GM06990 (cell line): ENCODE measurements at places on chromosomes 6 and 20.
A peak's percentile ranks its signal among the peaks of the same experiment; 100 is the strongest.

- no peak for DNase-seq
Observed at GRCh38 chr20:38854654-38855066, 49.2 kb downstream of the PPP1R16B start.

GRCh38 chr6:143098054-143098671 is 37.5 kb downstream of the AIG1 start:
- DNase-seq, result peak; percentile 38

DNA sequence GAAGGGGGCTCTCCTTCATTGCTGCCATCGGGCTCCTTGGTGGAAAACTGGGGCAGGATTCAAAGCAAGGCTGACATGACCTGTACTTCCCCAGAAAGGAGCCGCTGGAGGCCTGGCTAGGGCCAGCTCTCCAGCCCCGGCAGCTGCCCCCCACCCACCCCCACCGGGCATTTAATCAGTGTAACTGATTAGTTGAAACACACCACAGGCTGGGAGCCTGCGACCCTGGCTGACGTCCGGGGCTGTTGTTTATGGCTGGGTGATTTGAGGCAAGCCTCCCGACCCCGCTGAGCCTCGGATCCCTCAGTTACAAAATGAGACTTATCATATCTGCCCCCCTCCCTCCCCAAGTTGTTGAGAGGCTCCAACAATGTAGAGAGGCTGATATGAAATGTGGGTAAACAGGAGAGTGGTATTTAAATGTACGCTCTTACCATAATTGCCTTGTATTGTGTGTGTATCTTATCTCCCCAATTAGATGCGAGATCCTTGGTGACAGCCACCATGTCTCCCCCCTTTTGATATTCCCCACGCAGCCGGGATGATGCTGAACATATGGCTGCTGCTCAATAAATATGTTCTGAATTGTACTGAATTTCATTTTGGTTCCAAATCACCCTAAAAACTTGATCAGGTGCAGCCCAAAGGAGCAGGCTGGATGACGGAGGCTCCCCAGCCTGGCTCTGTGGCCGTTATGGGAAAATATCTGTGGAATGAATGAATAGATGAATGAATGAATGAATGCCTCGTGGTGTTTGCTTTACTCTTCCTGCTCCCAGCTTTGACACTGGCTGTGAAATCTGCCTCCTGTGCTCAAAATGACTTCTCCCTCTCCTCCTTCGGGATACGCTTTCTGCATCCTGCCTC is 31.8 kb upstream of the APCDD1L start:
- no peak for DNase-seq

- DNase-seq, result no peak
Observed at GRCh38 chr6:61977947-61978346, 308.1 kb downstream of the KHDRBS2 start.

DNA sequence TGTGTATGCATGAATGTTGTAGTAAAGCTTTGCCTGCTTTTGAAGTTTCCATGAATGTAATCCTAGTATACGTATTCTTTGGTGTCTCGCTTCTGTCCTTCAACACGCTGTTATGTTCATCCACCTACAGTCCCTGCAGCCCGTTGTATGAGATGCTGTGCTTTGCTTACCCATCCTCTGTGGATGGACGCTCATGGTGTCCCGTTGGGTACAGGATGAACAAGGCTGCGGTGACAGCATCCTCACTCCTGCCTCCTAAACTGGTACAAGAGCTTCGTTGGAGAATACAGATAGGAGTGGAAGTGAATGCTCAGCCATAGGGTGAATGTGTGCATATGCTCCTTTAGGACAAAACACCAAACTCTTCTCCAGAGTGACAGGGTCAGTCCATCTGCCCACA is 366.2 kb downstream of the ZFAND3 start:
- DNase-seq, result no peak

DNA sequence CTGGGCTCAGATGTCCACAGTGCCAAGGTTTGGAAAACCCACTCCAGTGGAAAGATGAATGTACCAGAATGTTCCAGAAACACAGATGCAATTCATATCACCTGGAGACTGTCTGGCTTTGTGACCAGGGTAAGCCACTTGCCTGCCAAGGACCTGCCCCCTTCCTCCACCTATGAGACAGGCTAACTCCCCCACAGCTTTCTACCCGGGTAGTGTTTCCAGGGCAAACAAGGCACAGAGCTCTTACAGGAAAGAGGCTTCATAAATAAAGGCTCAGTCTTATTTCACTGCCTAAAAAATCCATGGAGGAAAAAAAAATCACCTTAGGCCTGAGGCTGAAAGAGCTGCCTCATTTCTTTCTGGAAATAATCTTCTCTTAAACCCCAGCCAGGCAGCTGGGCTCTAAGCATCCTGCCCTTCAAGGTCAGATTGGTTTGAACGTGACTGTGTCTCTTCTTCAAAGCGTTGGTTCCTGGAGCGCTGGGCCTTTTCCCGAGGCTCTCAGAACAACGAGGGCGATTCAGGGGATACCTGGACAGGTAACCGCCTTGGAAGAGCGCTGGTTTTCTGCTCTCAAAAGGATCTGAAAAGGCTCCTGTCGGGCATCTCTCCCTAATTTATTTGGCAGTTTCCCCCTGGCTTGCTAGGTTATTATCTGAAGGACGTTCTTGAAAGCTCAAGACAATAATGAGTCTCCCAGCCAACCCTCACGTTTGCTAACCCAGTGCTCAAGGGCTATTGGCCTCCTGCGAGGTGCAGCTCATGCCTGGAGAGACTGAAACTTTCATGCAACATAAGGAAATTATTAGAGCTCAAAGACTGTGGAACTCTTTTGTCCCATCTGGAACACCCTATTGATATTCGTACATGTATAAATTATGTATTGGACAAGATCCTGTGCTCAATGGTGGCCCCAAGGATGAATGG is 199.2 kb upstream of the PMEPA1 start:
- no peak for DNase-seq

GRCh38 chr20:63733579-63734081 is 2.8 kb upstream of the LIME1 start:
- DNase-seq, result no peak

DNA sequence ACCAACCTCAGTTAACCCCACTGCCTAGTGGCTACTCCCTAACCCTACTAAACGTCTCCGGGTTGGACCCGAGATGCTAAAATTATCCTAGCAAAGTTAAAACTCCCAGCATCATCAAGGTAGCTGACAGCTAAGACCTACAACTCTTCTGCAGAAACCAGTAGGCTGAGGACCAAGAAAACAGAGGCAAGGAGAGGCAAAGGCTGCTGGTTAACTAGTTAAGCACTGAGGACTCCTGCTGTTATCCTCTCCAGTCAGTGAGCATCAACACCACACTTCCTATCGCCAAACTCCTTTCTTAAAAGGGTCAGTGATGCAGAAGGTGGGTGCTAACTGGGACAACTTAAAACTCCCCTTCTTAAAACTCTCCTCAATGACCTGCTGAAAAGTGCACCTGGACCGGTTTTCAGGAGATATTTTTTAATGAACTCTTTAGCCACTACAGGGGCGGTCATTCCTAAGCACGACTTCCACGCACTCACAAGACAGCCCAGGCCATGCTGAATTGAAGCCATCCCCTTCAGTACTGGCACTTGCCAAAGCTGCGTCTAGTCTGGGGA is 1.7 kb downstream of the TRERF1 start:
- DNase-seq, result no peak

DNA sequence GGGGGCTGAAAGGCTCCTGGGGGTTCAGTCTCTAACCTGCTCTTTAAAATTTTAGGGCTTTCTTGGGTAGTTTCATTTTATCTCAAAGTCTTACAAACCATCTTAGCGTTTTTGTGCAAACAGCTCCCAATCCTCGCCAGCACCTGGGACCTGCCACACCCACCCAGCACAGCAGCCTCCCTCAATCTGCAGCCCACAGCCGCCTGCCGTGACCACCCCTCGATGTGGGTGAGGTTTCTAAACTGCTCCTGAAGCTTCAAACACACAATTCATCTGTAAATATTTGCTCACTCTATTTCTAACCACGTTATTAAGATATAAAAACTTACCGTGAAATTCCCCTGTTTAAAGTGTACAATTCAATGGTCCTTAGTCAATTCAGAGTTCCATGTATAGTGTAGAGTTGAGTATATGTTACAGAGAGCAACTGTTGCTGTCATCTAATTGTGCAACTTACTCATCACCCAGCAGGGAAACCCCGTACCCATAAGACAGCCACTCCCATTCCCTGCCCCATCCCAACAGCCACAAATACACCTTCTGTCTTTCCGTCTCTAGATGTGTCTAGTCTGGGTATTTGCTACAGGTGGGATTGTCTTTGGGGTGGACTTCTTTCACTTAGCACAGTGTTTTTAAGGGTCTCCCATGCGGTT is 381.0 kb downstream of the TAF4 start:
- no peak for DNase-seq
